ENCODE measurements at places on chromosomes 12 and 14. TPM values are rescaled to one million over a fixed set of nuclear protein-coding genes. Genes with fewer than 3 reads are reported as not detected.

- no peaks in the 10 kb centered on the region for H3K27me3 ChIP-seq
- H3K4me3 ChIP-seq, result no peak overlapping the region
- no peak for DNase-seq
- no peaks in the 10 kb centered on the region for H3K4me1 ChIP-seq
- H3K36me3 ChIP-seq, result no peaks in the 10 kb centered on the region
These were observed 976.2 kb upstream of the LRFN5 start for GRCh38 chr14:40630471-40630870.

- H3K27ac ChIP-seq, result no peak overlapping the region
- peaks cover 8% of the 10 kb centered on the region for H3K27me3 ChIP-seq
- no peak for DNase-seq
- no peaks in the 10 kb centered on the region for H3K36me3 ChIP-seq
- H3K4me3 ChIP-seq, result no peak overlapping the region
These were observed 5.5 kb downstream of the CEP170B start for GRCh38 chr14:104870368-104871144.

- no peak within 1 kb of the TSS for H3K4me3 ChIP-seq
- no peaks in the 10 kb centered on the region for H3K36me3 ChIP-seq
- H3K4me1 ChIP-seq, result peaks cover 12% of the 10 kb centered on the region
- no peak for DNase-seq
- peaks cover 30% of the 10 kb centered on the region for H3K27me3 ChIP-seq
These were observed at the start of gene LRCOL1 for GRCh38 chr12:132610051-132610759. Gene LRCOL1, minus strand, starts transcription at chr12:132610582. Its CDS starts 4,331 bp downstream, at chr12:132606251.

DNA sequence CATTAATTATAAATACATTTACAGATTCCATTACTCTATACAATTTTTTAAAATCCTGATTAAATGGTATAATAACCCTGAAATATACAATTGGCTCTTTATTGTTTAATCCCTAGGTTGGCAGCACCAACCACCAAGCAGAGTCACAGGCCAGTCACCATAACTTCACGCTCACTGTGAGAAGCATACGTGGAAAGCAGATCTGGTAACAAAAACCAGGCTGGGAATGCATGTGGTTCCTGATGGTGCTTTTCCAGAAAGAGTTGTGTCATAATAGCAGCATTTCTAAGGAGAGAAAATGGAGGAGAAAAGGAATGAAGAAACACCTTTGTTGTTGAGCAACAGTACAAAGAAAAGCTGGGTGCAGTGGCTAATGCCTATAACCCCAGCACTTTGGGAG, 66.1 kb downstream of the SIX6 start:
- H3K4me1 ChIP-seq, result no peaks in the 10 kb centered on the region
- DNase-seq, result no peak
- no peak overlapping the region for H3K27ac ChIP-seq
- no peaks in the 10 kb centered on the region for H3K36me3 ChIP-seq
- H3K4me3 ChIP-seq, result no peak overlapping the region

DNA sequence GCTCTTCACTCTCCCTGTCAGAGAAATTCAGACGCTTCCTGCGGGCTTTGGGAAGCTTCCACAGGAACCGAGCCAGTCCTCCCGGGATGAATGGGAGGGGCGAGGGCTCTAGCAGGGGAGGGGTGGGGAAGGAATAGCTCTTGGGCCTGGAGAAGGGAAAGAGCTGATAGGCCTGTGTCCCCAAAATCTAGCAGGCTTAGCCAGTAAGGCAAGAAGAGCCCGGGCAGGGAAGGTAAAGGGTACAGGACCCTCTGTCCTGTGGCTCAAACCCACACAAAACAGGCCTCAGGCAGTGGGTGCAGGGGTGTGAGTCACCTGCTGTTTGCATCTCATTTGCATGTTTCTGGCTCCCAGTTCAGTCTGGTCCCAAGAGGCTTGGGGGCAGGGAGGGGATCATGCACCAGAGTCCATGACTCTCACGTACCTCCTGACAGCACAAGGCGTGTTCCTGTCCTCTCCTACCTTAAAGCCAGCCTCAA, 8.7 kb upstream of the SMUG1 start:
- H3K27me3 ChIP-seq, result peaks cover 72% of the 10 kb centered on the region
- no peak overlapping the region for H3K27ac ChIP-seq
- H3K4me1 ChIP-seq, result no peaks in the 10 kb centered on the region
- DNase-seq, result no peak
- H3K36me3 ChIP-seq, result no peaks in the 10 kb centered on the region
- no peak overlapping the region for H3K4me3 ChIP-seq

- no peak overlapping the region for H3K27ac ChIP-seq
- no peaks in the 10 kb centered on the region for H3K36me3 ChIP-seq
- no peak for DNase-seq
- no peak overlapping the region for H3K4me3 ChIP-seq
- H3K27me3 ChIP-seq, result no peaks in the 10 kb centered on the region
These were observed 94.2 kb upstream of the FGD4 start for GRCh38 chr12:32305163-32305562.

- no peaks in the 10 kb centered on the region for H3K27me3 ChIP-seq
These were observed 160.7 kb downstream of the ETV6 start for GRCh38 chr12:11810206-11810545.

- H3K36me3 ChIP-seq, result no peaks in the 10 kb centered on the region
- no peak for DNase-seq
These were observed 294.4 kb downstream of the TMTC2 start for GRCh38 chr12:82981150-82981549.

DNA sequence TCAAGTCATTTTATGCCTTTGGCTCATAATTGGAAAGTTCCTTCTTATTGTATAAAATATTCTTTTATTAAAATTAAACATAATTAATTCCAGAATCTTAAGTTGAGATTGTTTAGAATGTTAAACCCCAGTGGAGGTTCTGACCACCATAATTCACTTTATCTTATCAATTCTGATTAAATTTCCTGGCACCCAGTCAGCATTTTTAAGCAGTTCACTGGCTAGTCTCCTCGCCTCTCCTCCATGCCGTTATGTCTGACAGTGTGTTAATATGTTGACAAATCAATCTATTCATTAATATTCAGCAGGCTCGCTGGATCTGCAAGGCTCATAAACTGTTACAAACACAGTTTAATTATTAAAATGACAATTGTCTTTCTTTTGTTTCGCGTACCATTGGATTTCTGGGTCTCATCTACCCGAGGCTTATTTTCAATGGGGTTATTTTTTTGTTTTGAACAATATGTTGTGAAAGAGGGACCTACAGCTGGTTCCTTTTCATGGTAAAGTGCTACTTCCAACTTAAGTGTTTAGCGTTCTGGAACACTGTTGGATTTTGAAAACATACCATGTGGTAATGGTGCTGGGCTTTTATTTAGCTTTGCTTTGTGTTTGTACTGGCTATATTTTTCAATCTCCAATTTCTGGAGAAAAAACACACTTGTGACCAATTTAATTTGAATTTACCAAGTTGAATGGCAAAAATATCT, 339.7 kb downstream of the PRKD1 start:
- H3K4me3 ChIP-seq, result no peak overlapping the region
- H3K36me3 ChIP-seq, result no peaks in the 10 kb centered on the region
- no peaks in the 10 kb centered on the region for H3K27me3 ChIP-seq
- H3K27ac ChIP-seq, result no peak overlapping the region

GRCh38 chr14:75648066-75648838, 12.4 kb downstream of the ERG28 start:
- no peak for DNase-seq
- H3K4me3 ChIP-seq, result no peak overlapping the region
- no peaks in the 10 kb centered on the region for H3K4me1 ChIP-seq
- H3K27me3 ChIP-seq, result no peaks in the 10 kb centered on the region
- no peak overlapping the region for H3K27ac ChIP-seq

DNA sequence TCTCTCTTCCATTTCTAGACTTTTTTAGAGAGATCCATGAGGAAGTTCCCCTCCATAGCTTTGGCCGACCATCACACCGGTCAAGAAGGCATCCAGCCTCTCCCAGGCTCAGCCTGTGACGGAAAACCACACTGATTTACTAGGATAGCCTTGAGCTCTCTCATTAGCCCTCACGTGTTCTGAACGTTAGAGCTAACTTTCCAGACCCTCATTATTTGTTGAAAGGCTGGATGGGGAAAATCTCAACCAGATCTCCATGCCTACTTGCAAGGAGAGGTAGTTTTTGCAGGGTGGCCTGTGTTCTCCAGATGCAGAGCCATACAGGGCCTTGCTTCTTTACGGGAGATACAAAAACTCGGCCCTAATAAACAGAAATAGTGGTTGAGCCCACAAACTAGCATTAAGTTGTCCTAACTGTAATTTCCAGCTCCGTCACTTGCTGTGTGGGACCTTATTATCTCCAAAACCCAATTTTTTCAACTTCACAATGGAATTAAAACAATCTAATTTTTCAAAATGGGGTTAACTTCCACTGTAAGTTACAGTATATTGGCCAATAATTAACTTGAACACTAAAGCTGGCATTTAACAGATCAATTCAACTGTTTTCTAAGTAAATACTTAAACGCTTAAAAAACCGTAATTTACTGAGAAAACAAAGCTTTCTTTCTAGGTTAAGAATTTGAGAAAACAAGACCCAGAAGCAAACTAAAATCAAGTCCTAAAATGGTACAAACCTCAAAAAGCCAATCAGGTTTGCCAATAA, 65.3 kb downstream of the KLHL28 start:
- peaks cover 6% of the 10 kb centered on the region for H3K27me3 ChIP-seq
- peaks cover 3% of the 10 kb centered on the region for H3K36me3 ChIP-seq
- peaks cover 30% of the 10 kb centered on the region for H3K4me1 ChIP-seq
- peak overlapping the region; percentile 93 for H3K4me3 ChIP-seq

DNA sequence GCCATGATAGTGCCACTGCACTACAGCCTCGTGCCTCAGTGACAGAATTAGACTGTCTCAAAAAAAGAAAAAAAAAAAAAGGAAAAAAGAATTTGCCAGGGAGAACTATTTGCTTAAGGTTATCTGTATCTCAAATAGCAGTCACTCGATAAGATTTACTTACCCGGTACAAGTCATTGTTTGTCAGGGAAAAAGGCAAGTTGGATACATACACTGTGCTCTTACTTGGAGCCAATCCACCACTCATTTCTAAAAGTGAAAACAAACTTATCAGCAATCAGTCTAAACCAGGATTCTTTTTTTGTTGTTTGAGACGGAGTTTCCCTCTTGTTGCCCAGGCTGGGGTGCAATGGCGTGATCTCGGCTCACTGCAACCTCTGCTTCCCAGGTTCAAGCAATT, 2.0 kb downstream of the ZCRB1 start:
- H3K27me3 ChIP-seq, result no peaks in the 10 kb centered on the region
- H3K4me1 ChIP-seq, result peaks cover 33% of the 10 kb centered on the region
- no peak overlapping the region for H3K27ac ChIP-seq

GRCh38 chr12:83958997-83959396, 953.6 kb downstream of the SLC6A15 start:
- no peak overlapping the region for H3K27ac ChIP-seq
- H3K4me3 ChIP-seq, result no peak overlapping the region
- no peaks in the 10 kb centered on the region for H3K4me1 ChIP-seq
- no peaks in the 10 kb centered on the region for H3K27me3 ChIP-seq

GRCh38 chr14:77125281-77125801, 16.2 kb downstream of the ZDHHC22 start:
- H3K27ac ChIP-seq, result no peak overlapping the region
- peak overlapping the region; percentile 75 for H3K4me3 ChIP-seq
- H3K36me3 ChIP-seq, result no peaks in the 10 kb centered on the region
- DNase-seq, result no peak

- H3K27me3 ChIP-seq, result peaks cover 14% of the 10 kb centered on the region
- no peak overlapping the region for H3K27ac ChIP-seq
- H3K4me1 ChIP-seq, result no peaks in the 10 kb centered on the region
- H3K4me3 ChIP-seq, result no peak overlapping the region
- H3K36me3 ChIP-seq, result no peaks in the 10 kb centered on the region
These were observed 57.8 kb upstream of the ACTN1 start for GRCh38 chr14:69036757-69037506.

DNA sequence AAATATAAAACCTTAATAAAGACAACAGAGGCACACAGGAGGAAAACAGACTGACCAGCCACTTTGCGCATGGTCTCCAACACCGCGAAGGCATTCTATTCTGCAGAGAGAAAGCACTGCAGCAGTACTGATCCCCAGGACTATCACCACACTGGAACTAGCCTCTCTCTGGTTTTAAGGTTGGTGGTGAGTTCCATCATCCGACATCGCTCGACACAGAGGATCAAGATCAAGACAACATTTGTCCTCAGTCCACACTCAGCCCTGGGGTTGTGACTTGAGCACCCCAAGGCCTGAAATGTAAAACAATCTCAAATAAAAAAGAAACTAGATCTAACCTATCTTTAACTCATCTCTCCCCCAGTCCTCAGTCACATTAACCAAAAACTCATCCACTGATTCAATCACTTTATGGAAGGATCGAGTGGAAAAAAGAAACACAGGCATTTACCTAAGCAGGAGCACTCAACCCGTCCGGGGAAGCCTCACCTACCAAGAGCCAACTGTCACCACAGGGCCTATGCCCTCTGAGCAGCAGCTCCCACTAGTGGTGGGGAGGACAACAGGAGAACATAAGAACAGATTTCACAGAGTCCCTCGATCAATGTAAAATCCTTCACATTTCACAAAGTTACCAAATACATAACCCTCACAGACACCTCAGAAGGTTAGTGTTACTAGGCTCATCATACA, 17.7 kb downstream of the STXBP6 start:
- no peaks in the 10 kb centered on the region for H3K4me1 ChIP-seq
- no peak overlapping the region for H3K27ac ChIP-seq
- H3K4me3 ChIP-seq, result no peak overlapping the region
- no peak for DNase-seq
- H3K27me3 ChIP-seq, result no peaks in the 10 kb centered on the region

DNA sequence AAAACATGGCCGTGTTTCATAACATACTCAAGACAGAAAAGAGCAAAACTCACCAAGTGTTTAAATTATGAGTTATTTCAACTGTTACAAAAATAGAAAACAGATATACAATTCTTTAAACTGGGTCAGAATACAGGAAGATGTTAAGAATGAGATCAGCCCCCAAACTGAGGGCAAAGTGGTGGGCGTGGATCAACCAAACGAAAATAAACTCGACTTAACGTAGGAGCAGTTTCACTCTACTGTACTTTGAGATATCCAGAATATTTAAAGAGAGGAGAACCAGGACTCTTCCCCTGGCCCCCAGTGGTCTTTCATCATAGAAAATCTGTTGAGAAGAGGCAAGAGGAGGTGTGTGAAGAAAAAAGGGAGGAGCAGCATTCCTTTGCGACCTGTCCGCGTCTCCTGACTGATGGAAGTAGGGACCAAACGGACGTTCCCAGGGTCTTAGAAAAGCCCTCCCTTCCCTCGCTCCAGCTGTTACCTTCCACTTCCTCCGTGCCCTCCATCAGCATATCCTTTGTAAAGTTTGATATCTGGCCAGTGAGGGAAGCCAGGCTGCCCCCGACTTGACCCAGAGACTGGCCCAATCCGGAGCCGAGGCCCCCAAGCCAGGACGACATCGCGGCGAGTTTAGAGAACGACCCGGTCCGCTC, 668 bp downstream of the TRIP11 start:
- no peaks in the 10 kb centered on the region for H3K27me3 ChIP-seq
- DNase-seq, result no peak
- peaks cover 5% of the 10 kb centered on the region for H3K36me3 ChIP-seq
- H3K4me3 ChIP-seq, result peak overlapping the region; percentile 93
- peaks cover 38% of the 10 kb centered on the region for H3K4me1 ChIP-seq
- H3K27ac ChIP-seq, result peak overlapping the region; percentile 98

GRCh38 chr14:93040443-93040842, 75.3 kb downstream of the ITPK1 start:
- no peak overlapping the region for H3K27ac ChIP-seq
- no peaks in the 10 kb centered on the region for H3K27me3 ChIP-seq
- no peak overlapping the region for H3K4me3 ChIP-seq
- no peaks in the 10 kb centered on the region for H3K36me3 ChIP-seq
- DNase-seq, result no peak

LGR5 gene
- total RNA-seq, result not detected

PDE3A gene
- total RNA-seq, result not detected

KIF5A gene
- total RNA-seq, result 2.4 TPM

C14orf132 gene
- total RNA-seq, result 0.20 TPM

CLEC1B gene
- total RNA-seq, result not detected

KRT6A gene
- total RNA-seq, result not detected

SLC17A8 gene
- total RNA-seq, result not detected
